ENCODE measurements at places on chromosomes 5 and 9. TPM values are rescaled to one million over a fixed set of nuclear protein-coding genes. Genes with fewer than 3 reads are reported as not detected.

BAAT gene
- not detected for total RNA-seq

GRCh38 chr5:14869668-14870164 lies 1.9 kb downstream of the ANKH start:
- no peaks in the 10 kb centered on the region for H3K27me3 ChIP-seq
- H3K36me3 ChIP-seq = no peaks in the 10 kb centered on the region
- no peak overlapping the region for H3K27ac ChIP-seq

ARID3C gene
- not detected for total RNA-seq

DNA sequence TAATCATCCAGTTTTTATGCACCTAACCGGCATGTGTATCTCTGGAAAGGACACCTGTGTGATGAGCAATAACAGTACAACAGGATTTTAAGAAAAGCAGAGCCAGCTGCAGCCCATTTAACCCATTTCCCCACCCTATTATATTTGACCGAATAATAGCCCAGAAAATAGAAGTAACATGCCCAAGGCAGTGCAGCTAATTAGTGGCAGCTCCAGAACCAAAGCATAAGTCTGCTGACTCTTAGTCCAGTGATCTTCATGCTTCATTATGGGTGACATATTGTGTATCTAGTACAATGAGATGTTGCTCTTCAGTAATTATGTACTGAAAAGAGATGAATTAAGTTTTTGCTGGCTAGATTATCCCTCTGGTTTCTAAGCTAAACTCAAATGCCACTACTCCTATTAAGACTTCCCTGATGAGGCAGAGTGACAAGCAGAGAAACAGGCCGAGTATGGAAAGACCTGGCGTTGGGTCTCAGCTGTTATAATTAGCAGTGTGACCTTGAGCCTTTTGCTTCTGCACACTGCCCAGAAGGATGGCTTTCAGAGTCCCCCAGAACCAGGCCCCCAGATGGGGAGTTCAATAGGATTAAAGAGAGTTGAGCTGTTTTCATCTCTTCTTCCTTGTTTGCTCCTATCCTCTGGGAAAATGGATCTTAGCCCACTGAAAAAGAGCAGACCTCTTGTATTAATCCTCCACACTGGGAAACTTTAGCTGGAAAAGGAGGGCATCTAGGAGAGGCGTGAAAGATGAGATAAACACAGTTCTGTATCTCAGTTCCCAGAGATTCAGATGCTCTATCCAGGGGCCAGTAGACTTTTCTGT lies 10.8 kb upstream of the C1QTNF3 start:
- H3K27ac ChIP-seq = peak overlapping the region; percentile 14
- no peaks in the 10 kb centered on the region for H3K27me3 ChIP-seq
- no peaks in the 10 kb centered on the region for H3K36me3 ChIP-seq

DNA sequence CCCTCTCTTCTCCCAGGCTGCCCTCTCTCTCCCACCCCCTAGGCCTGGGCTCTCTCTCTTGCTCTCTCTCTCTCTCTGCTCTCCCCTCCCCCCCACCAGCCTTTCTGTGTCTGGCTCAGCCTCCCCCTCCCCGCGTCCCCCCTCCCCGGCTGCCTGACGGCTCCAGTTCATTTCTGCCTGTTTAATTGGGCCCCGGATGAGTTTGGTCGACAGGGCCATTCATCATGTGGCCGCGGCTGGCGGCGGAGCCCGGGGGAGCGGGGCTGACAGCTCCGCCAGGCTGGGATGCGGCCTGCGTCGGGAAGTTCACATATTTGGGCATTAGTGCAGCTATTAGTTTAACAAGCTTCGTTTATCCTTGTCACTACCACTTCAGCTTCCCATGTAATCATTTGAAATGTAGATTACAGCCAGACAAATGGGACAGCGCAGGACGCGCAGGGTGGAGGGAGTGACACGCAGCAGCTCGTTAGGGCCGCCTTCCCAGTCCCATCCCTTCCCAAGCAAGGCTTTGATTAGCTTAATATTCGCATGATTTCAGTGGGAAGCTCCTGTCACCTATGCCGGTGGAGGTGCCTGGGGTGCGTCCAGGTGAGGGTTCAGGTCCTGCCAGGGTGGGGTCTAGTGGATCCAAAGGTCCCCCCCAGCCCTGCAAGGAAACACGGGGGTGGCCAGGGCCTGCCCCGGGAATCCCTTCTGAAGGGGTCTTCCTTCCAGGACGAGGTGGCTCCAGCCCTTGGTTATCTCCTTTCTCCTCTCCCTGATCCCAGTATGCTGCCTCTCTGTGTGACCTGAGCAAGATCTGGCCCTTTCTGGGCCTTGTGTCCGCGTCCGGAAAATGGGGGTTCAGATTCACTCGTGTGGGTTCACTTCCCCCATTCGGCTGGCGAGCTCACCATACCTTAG lies 214.8 kb downstream of the PAX5 start:
- no peaks in the 10 kb centered on the region for H3K27me3 ChIP-seq
- DNase-seq = peak; percentile 57
- H3K4me3 ChIP-seq = no peak overlapping the region
- H3K4me1 ChIP-seq = no peaks in the 10 kb centered on the region

DNA sequence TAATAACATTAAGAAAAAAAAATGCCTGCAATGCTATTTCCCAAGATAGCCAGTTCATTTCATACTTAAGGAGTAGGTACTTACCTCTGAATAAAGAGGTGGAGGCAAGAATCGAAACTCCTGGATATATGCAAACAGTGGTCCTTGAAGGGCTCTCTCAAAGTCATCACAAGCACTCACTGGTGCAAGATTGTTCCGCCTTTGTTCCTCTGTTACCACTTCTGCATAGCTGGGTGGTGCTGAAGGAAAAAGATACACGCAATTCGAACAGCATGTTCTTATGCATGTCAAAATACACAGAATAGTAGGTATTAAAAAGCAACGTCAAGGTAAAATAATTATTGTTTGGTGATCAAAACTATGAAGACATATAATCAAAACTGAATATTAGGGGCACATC lies 9.5 kb downstream of the ARRDC3 start:
- no peak for DNase-seq
- no peaks in the 10 kb centered on the region for H3K36me3 ChIP-seq
- no peaks in the 10 kb centered on the region for H3K27me3 ChIP-seq

STKLD1 gene
- 1.4 TPM for total RNA-seq

GRCh38 chr9:127531676-127532075 lies 80.4 kb downstream of the LRSAM1 start:
- H3K4me3 ChIP-seq = no peak overlapping the region
- no peak overlapping the region for H3K27ac ChIP-seq

DBH gene
- not detected for total RNA-seq

DNA sequence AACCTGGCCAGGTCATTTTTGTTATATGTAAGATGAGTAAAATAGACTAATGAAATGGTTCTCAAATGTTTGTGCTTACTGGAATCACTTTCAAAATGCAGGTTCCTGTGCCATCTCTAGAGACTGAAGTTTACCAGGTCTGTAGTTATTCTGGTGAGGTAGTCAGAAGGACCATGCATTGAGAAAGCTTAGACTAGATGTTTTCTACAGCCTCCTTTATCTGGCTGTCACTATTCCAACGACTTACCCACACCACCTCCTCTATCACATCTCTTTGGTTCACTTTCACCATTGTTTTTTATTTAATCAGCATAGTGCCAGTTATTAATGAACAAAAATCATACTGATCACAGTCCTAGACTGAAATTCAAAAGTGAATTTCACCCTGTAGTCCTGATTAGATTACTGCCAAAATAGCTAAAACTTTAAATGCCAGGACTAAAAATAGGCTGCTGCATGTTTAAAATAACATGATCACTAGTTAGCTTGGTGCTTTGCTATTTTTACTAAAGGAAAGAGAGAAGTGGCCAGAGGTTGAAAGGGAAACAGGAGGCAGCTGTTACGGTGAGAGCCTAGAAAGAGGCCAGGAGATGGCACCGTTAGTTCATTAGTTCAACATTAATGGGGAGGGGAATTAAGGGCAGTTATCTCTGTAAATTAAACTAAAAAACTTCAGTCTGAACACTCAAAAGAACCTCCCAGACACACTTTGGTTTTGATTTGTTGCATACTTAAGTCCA lies 13.9 kb upstream of the FNIP1 start:
- no peaks in the 10 kb centered on the region for H3K27me3 ChIP-seq
- no peaks in the 10 kb centered on the region for H3K4me1 ChIP-seq
- H3K36me3 ChIP-seq = no peaks in the 10 kb centered on the region
- peak overlapping the region; percentile 26 for H3K4me3 ChIP-seq

DNA sequence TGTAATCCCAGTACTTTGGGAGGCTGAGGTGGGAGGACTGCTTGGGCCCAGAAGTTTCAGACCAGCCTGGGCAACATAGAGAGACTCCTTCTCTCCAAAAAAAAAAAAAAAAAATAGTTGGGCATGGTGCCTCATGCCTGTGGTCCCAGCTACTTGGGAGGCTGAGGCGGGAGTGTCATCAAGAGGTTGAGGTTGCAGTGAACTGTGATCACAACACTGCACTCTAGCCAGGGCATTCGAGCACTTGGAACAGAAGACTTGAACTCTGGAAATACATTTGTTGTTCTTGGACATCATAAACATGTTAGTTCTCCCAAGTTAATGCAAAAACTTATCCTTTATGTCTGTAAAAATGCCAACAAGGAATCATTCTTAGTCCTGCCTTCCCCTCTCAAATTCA lies 29.6 kb downstream of the EHMT1 start:
- DNase-seq = no peak
- H3K4me3 ChIP-seq = no peak overlapping the region
- no peaks in the 10 kb centered on the region for H3K4me1 ChIP-seq
- H3K27ac ChIP-seq = no peak overlapping the region

- peaks cover 9% of the 10 kb centered on the region for H3K4me1 ChIP-seq
- H3K27me3 ChIP-seq = no peaks in the 10 kb centered on the region
- H3K4me3 ChIP-seq = no peak overlapping the region
- no peak for DNase-seq
- H3K27ac ChIP-seq = no peak overlapping the region
- no peaks in the 10 kb centered on the region for H3K36me3 ChIP-seq
Observed at GRCh38 chr9:130073373-130073772, 19.7 kb downstream of the GPR107 start.

DNA sequence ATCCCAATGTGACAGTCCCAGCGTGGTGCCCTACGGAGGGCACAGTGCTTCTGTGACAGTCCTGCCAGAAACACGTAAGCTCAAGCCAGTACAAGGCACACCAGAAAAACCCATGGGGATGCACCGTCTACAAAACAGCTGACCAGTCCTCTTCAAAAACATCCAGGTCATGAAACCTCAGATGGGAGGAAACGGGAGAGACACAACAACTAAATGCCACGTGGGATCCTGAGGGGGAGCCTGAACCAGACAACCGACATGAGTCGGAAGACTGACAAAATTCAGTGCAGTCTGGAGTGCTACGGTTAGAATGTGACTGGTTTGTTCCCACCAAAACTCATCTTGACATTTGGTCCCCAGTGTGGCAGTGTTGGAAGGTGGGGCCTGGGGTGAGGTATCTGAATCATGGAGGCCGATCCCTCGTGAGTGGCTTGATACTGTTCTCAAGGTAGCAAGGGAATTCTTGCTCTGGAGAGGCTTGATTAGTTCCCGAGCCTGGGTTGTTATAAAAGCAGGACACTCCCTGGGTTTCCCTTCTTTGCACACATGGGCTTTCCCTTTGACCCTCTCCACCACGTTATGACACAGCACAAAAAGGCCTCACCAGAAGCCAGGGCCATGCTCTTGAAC lies 55.4 kb downstream of the ADAMTS2 start:
- no peaks in the 10 kb centered on the region for H3K27me3 ChIP-seq
- H3K4me1 ChIP-seq = no peaks in the 10 kb centered on the region
- H3K4me3 ChIP-seq = no peak overlapping the region
- H3K27ac ChIP-seq = no peak overlapping the region
- peak; percentile 16 for DNase-seq
- no peaks in the 10 kb centered on the region for H3K36me3 ChIP-seq

DNA sequence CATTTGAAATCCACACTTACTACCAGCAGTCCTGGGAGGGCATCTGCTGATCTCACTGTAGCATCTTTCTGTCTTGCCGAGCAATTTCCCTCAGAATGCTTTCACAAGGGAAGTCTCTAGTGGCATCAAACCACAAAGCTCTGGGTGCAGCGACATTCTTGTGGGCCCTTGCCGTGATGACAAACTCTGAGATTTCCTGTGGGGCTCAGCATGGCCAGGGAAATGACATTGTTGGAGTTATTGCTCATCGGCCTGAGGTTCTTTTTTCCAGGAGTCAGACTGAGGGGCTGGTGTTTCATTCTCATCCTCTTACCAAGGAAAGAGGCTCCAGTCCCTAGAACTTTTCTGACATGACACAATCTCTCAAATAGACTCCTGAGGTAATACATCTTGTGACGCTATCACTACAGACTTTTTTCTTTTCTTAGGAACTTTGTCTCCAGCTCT lies 51.4 kb downstream of the PFDN1 start:
- H3K4me3 ChIP-seq = no peak overlapping the region
- no peaks in the 10 kb centered on the region for H3K27me3 ChIP-seq
- peak overlapping the region; percentile 55 for H3K27ac ChIP-seq
- DNase-seq = no peak
- no peaks in the 10 kb centered on the region for H3K4me1 ChIP-seq

DNA sequence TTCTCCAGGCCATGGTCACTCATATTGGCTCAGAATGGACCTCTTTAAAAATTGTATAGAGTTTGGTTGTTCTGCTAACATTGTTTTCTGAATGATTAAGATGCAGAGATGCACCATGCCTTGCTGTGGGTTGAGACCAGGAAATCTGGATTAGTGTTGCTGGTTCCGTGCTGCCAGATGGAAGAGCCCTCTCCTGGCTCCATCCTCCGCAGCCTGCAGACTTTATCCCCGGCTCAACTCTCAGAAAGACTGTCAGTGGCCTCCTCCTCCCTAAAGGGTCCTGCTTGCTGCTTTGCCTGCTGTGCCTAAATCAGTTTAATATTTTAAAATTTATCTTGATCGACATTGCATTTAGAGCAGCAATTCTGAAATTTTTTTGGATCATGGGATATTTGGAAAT lies 196.7 kb downstream of the TENT4A start:
- DNase-seq = no peak
- no peaks in the 10 kb centered on the region for H3K36me3 ChIP-seq
- no peak overlapping the region for H3K4me3 ChIP-seq
- H3K4me1 ChIP-seq = no peaks in the 10 kb centered on the region
- no peak overlapping the region for H3K27ac ChIP-seq

DNA sequence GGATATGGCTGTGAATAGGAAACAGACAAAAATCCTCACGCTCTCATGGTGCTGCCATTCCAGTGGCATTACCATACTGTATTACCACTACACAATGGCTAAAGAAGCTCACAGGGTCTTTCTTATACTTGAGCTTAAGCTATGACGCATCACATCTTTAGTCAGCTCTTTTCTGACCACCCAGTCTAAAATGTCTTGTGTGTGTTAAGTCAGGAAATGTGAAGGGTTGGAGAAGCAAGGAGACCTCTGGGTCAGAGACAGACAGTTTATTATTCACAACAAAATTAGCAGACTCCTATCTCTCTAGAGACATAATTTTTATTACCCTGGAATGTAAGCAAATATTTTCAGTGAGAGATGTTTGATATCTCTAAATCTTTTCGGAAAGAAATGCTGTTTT lies 1583.2 kb upstream of the WWC1 start:
- no peak overlapping the region for H3K27ac ChIP-seq
- H3K4me1 ChIP-seq = no peaks in the 10 kb centered on the region
- no peaks in the 10 kb centered on the region for H3K36me3 ChIP-seq
- DNase-seq = no peak

GRCh38 chr5:178839319-178839704 lies 20.4 kb upstream of the ZNF354B start:
- H3K4me1 ChIP-seq = no peaks in the 10 kb centered on the region
- H3K4me3 ChIP-seq = no peak overlapping the region
- H3K36me3 ChIP-seq = no peaks in the 10 kb centered on the region
- H3K27ac ChIP-seq = no peak overlapping the region
- no peaks in the 10 kb centered on the region for H3K27me3 ChIP-seq

- no peaks in the 10 kb centered on the region for H3K36me3 ChIP-seq
- no peak overlapping the region for H3K27ac ChIP-seq
Observed at GRCh38 chr9:26786564-26786963, 106.0 kb downstream of the CAAP1 start.

- H3K4me3 ChIP-seq = no peak overlapping the region
- no peaks in the 10 kb centered on the region for H3K4me1 ChIP-seq
- H3K36me3 ChIP-seq = no peaks in the 10 kb centered on the region
- no peak overlapping the region for H3K27ac ChIP-seq
- DNase-seq = no peak
Observed at GRCh38 chr5:89981878-89982773, 427.4 kb downstream of the CETN3 start.
